ENCODE measurements at places on chromosomes 4 and X. TPM values are rescaled to one million over a fixed set of nuclear protein-coding genes. Genes with fewer than 3 reads are reported as not detected.

DNA sequence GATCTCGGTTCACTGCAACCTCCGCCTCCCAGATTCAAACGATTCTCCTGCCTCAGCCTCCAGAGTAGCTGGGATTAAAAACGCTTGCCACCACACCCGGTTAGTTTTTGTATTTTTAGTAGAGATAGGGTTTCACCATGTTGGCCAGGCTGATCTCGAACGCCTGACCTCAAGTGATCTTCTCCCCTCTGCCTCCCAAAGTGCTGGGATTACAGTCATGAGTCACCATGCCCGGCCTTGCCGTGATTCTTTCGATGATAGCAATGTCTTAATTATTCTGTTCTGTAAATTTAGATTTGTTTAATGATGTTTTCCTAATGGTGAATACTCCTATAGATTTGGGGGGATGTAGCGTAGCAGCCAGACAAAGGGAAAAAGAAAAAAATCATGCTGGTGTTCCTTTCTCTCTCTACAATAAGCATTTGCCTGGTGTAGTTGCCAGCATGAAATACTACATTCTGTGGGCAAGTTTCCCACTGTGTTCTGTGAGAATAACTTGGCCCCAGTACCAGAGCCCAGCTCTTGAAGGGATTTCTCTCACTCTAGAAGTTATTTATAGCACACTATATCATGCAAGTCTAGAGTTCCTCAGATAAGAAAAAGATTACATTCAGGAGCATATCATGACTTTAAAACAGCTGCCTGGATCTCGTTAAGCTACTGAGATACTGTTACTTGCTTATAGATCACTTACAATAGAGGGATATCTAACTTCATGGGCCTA, 15.4 kb downstream of the NIPAL1 start:
- no peak overlapping the region for H3K27ac ChIP-seq
- H3K4me1 ChIP-seq, result no peaks in the 10 kb centered on the region
- no peak overlapping the region for H3K4me3 ChIP-seq
- no peak for DNase-seq
- H3K27me3 ChIP-seq, result no peaks in the 10 kb centered on the region

DNA sequence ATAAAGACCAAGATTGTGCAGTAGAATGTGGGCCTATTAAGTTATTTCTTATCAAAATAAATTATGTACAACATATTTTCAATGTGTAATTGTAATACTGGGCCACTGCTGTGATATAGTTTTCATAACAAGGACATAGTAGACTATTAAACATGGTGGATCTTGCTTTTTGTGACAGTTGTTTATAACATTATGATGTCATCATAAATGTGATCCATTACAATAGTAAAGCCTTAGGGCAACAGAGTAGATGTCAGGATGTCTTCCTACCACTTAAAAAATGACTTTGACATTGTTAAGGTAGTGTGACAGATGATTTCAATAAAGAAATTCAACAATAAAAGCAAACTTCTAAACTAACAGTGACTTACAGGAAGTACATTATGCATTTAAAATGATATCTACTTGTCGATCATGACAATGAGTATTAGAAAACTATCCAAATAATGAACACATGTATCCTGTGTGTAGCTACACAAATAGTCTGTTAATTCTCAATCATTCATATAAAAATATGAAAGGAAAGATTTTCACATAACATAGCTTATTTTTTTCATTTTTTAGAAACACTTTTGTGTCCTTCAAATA, 5.3 kb upstream of the AGA start:
- no peaks in the 10 kb centered on the region for H3K27me3 ChIP-seq
- no peaks in the 10 kb centered on the region for H3K36me3 ChIP-seq
- DNase-seq, result no peak
- H3K4me3 ChIP-seq, result no peak overlapping the region

DNA sequence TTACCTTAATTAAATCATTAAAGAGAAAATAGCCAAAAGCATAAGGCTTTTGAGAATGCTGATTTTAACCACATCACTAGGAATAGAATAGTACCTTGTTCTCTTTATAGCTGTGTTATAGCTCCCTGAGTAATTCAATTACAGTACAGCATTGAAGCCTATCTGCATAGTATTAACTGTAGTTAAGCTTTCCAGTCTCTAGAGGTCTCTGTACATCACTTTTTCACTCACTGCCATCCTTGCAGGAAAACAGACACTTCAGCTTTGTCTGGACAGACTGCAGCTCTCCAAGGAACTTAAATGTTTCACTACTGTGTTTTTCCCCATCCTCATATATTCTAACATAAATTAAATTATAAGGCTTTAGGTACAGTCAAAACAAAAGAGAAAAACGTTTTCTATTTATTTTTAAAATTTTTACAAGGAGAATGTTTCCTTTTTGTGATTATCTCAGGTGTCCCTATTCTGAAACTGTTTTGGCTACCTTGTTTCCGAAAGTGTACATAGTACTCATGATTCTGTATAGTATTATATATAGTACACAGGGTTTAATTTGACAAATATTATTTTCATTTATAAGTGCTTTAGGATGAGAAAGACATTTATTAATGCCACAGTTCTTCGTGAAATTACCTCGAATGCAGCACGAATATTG, 407.9 kb downstream of the PCDH18 start:
- no peak for DNase-seq
- H3K27ac ChIP-seq, result no peak overlapping the region

DNA sequence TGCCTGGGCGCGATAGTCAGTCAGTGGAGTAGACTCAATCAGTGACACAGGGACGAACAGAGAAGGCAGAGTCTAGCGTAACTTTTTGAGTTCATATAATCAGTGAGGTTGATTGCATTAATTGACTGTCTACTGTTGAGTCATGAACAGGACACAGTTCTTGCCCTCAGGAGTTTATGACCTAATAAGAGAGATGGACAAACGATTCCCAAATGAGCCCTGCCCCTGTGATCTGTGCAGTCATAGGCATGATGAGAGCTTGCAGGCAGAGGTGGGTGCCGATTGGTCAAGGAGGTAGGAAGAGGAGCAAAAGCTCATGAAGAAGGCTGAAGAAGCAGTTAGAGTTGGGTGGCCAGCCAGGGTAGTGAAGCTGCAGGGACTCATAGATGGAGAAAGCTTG, 57.1 kb downstream of the ADD1 start:
- H3K27ac ChIP-seq, result no peak overlapping the region
- no peaks in the 10 kb centered on the region for H3K27me3 ChIP-seq
- H3K36me3 ChIP-seq, result peaks cover 39% of the 10 kb centered on the region
- no peak for DNase-seq
- no peak overlapping the region for H3K4me3 ChIP-seq

- H3K4me1 ChIP-seq, result peaks cover 7% of the 10 kb centered on the region
- H3K27me3 ChIP-seq, result no peaks in the 10 kb centered on the region
- H3K4me3 ChIP-seq, result no peak overlapping the region
Measured at GRCh38 chr4:152680988-152681603, 1.3 kb upstream of the TMEM154 start.

- peak within 1 kb of the TSS; percentile 34 for H3K4me3 ChIP-seq
- H3K27me3 ChIP-seq, result no peaks in the 10 kb centered on the region
Measured at GRCh38 chr4:72031868-72032608, at the start of gene NPFFR2. Gene NPFFR2, plus strand, starts transcription at chr4:72032000. Its CDS starts 96,592 bp downstream, at chr4:72128592.

- H3K27me3 ChIP-seq, result no peaks in the 10 kb centered on the region
- peak overlapping the region; percentile 48 for H3K4me3 ChIP-seq
- H3K36me3 ChIP-seq, result no peaks in the 10 kb centered on the region
- H3K27ac ChIP-seq, result peak overlapping the region; percentile 83
- peak; percentile 54 for DNase-seq
- H3K4me1 ChIP-seq, result no peaks in the 10 kb centered on the region
Measured at GRCh38 chr4:98929341-98930267, 671 bp upstream of the EIF4E start.

DNA sequence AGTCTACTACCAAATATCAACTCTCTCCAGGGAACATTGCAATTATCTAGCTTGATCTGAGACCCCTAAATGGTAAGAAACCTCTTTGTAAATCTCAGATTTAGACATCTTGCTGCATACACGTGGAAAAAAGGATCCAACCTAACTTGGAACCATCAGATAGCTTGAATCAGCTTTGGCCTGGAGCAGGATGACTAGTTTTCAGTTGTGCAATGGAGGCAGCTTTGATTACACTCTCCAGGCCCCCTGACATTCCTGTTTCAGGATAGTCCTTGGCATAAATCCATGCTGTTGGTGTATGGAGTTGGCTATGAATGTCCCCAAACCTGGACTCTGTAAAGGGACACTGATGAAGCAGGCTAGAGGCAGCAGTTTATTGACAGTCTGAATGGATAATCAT, 1061.9 kb upstream of the TENM3 start:
- no peaks in the 10 kb centered on the region for H3K36me3 ChIP-seq
- no peak for DNase-seq
- H3K27me3 ChIP-seq, result no peaks in the 10 kb centered on the region
- no peak overlapping the region for H3K27ac ChIP-seq
- no peaks in the 10 kb centered on the region for H3K4me1 ChIP-seq

GRCh38 chr4:126458993-126459392, 1144.2 kb downstream of the FAT4 start:
- DNase-seq, result no peak
- no peaks in the 10 kb centered on the region for H3K36me3 ChIP-seq
- H3K27ac ChIP-seq, result no peak overlapping the region
- H3K27me3 ChIP-seq, result no peaks in the 10 kb centered on the region
- H3K4me3 ChIP-seq, result no peak overlapping the region

DNA sequence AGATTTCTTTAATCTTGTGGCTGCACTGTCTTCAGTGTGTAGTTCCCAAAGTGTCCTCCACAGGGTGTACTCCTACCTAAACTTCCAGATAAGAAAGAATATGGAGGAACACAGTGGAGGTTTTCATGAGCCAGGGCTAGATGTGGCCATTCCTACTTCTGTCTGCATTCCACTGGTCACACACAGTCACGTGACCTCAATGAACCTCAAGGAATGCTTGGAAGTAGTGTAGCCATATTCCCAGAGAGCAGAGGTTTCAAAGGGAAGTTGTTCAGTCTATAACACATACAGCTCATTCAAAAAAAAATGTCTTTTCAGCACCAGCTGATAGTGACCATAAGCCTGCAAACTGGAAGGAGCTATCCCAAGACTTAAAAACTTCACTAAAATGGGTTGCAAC, 53.6 kb downstream of the ASB9 start:
- H3K36me3 ChIP-seq, result no peaks in the 10 kb centered on the region
- H3K4me1 ChIP-seq, result no peaks in the 10 kb centered on the region
- H3K4me3 ChIP-seq, result no peak overlapping the region
- H3K27ac ChIP-seq, result no peak overlapping the region

DNA sequence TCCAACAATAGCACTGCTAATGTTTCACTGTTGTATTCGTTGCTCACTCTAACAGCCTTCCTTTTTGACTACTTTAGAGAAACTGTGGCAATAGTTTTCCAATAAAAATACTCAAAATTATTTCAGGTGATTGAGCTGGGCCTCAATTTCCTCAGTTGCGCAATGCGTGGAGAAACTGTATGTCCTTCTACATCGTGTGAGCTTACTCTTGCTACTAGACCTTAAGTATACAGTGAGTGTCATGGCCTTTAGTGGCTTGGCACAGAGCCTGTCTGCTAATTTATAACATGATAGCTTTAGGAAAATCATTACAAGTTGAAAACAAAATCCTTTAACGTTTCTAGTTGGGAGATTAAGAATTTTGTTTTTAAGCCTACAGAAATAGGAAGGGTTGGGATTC, 114.5 kb downstream of the COL4A6 start:
- H3K27me3 ChIP-seq, result no peaks in the 10 kb centered on the region
- H3K27ac ChIP-seq, result no peak overlapping the region
- no peak overlapping the region for H3K4me3 ChIP-seq

DNA sequence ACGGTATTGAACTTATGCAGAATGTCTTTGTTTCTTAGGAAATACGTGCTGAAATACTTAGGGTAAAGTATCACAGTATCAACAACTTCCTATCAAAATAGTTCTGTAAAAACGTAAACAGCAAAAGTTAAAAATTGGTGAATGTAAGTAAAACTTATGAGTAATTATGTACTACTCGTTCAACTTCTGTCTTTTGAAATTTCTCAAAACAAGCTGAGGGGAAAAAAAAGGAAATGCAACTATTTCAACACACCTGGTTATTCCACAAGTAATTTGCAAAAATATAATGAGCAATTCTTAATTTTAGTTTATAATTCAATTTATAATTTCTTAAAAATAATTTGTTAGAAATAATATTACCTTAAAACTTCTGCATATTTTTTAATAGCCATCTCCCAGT, 8.3 kb downstream of the PPID start:
- DNase-seq, result no peak
- H3K4me1 ChIP-seq, result no peaks in the 10 kb centered on the region
- H3K27me3 ChIP-seq, result no peaks in the 10 kb centered on the region
- peaks cover 12% of the 10 kb centered on the region for H3K36me3 ChIP-seq
- no peak overlapping the region for H3K27ac ChIP-seq

GRCh38 chrX:82756272-82756671, 751.8 kb upstream of the POU3F4 start:
- no peak overlapping the region for H3K4me3 ChIP-seq
- no peak overlapping the region for H3K27ac ChIP-seq
- no peak for DNase-seq
- H3K27me3 ChIP-seq, result no peaks in the 10 kb centered on the region

DNA sequence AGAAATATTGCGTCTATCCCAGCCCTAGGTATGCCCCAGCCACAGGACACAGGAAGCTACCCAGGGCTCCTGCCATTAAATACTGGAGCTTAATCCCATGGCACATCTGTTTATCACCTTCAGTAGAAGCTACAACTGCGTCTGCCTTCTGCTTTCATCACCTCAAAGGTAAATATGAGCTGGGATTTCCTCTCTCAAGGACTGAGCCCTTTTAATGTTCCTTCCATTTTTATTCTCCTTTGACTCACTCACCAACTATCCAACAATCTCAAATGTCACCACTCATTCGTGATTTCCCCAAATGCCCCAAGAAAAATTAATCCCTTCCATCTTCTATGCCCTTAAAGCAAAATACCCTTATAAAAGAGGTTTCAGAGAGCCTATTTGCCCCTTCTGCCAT, 1.8 kb upstream of the MID1 start:
- no peak for DNase-seq
- no peak overlapping the region for H3K27ac ChIP-seq
- no peaks in the 10 kb centered on the region for H3K27me3 ChIP-seq
- peaks cover 4% of the 10 kb centered on the region for H3K4me1 ChIP-seq
- no peak overlapping the region for H3K4me3 ChIP-seq
- no peaks in the 10 kb centered on the region for H3K36me3 ChIP-seq

DNA sequence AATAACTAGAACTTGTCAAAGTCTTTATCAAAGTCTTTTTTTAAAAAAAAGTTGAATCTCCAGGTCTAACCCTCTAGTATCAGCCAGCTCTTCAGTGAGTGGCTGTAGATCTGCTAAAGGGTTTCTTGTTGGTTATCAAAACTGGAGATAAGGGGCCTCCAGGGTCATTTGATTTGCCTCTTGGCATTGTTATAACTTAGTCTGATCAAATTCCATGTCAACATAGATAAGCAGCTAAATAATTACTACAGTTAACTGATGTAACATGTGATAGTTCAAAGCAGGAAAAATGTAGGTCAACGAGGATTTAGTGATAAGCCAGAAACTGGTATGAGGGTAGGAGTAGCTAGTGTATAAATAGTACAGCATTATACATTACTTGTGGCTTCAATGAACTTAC, 465.1 kb downstream of the PDHA2 start:
- H3K27me3 ChIP-seq, result no peaks in the 10 kb centered on the region
- no peak for DNase-seq
- H3K36me3 ChIP-seq, result no peaks in the 10 kb centered on the region
- no peaks in the 10 kb centered on the region for H3K4me1 ChIP-seq

TCEAL1 gene
- polyA plus RNA-seq, result 3.0 TPM

SPON2 gene
- 2.8 TPM for polyA plus RNA-seq

USP38 gene
- polyA plus RNA-seq, result 3.3 TPM

RAB40AL gene
- polyA plus RNA-seq, result 0.27 TPM

ADAM29 gene
- not detected for polyA plus RNA-seq

RASSF6 gene
- polyA plus RNA-seq, result 0.02 TPM

SH3RF1 gene
- 6.9 TPM for polyA plus RNA-seq

NUDT10 gene
- 14.4 TPM for polyA plus RNA-seq

TLR7 gene
- 0.02 TPM for polyA plus RNA-seq

CLCN4 gene
- 3.3 TPM for polyA plus RNA-seq

EMCN gene
- polyA plus RNA-seq, result not detected

DIAPH2 gene
- polyA plus RNA-seq, result 4.4 TPM
